ENCODE measurements at places on chromosomes 7 and 10.

DNA sequence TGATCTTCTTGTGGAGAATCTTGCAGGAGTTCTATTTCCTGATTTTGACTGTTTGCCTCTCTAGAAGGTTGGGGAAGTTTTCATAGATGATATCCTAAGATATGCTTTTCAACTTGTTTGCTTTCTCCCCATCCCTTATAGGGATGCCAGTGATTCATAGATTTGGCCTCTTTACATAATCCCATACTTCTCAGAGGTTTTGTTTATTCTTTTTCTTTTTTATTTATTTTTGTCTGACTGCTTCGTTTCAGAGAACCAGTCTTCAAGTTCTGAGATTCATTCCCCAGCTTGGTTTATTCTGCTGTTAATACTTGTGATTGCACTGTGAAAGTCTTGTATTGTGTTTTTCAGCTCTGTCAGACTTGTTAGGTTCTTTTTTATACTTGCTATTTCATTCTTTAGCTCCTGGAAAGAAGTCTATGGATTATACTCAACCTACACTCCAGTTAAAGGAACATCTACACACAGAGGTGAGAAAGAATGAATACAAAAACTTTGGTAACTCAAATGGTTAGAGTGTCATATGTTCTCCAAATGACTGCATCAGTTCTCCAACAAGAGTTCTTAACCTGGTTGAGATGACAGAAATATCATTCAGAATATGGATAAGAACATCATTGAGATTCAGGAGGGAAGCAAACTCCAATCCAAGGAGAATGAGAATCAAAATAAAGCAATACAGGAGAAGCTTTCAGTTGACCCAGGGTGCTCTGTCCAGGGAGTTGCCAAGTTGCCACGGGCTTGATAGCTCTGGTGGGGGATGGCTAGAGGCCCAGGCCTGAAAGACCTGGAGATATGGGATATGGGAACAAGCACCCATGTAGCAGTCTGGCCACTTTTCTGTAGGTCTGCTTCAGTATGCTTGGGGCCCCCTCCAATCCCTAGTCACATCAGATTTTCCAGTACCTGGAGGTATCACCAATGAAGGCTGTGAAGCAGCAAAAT lies 150.3 kb downstream of the AHR start:
- no peak for DNase-seq

DNA sequence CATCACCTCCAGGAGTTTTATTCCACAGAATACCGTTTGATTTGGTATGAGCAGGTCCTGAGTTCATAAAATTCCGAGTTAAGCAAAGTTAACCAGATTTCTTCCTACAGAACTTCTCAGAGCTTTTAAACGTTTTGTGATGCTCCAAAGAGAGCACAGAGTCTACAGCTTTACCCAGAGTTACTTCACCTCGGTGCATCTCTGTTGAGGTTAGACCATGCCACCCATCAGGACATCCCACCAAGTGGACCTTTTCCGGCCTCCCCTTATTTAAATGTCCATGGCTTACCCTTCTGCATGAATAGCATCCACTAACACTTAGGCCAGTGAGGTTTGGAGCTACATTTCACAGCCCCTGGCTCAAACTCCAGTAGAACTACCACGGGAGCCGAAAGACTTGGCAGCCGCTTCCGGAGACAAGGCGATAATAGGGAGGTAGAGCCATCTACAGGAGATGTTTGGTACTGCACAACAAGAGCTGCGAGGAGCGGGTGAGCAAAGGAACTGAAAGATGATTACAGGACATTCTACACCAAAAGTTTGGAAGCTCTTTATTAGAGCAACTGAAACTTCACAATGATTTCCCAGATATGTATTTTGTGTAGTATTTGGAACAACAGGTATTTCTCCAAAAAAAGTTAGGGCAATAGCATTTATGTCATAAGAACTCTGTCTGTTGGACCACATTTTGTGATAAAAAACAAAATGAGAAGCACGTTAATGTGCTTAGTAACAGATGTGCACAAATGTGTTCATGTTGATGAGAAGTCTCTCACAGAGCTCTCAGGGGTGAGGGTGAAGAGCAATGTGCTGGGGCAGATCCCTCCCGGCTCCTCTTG lies 174.7 kb downstream of the HERPUD2 start:
- peak; percentile 10 for DNase-seq

DNA sequence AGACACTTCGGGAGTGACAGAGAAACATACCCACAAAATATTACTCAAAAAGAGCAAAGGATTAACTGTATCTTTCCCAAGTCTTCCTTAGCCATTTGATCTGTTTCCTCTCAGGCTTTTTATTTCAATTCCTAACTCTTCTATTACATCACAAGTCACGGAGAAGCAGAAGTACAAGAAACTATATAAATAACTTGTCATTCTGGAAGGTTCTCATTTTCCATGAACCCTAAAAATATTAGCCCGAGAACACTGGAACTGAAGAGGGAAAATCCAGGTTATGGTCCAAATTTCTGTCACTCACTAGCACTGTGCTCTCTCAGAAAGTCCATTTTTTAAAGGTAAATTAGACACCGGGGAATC lies 98.0 kb downstream of the GRB10 start:
- no peak for DNase-seq

DNA sequence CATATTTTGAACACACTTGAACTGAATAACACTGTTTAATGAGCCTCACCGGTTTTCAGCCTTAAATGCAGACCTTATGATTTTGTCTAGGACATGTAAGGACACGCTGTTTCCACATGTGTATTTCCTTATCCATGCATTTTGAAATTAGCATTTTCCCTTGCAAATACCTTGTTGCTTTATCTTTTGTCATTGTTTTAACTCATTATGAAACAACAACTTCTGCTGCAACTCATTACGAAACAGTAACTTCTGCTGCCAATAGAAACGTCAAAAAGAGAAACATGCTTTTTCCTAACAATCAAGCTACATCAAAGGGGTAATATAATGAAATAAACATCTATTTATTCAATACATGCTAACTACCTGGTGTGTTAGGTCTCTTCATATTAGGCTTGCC lies 322.0 kb downstream of the AGMO start:
- DNase-seq: no peak

Data from kidney epithelial cell (primary cell).